ENCODE measurements at places on chromosomes 3 and 15. TPM values are rescaled to one million over a fixed set of nuclear protein-coding genes. Genes with fewer than 3 reads are reported as not detected.

Gene SLC22A13
- 0.44 TPM for total RNA-seq

GRCh38 chr3:117170094-117170493 is 460.5 kb downstream of the TUSC7 start:
- DNase-seq, result no peak

DNA sequence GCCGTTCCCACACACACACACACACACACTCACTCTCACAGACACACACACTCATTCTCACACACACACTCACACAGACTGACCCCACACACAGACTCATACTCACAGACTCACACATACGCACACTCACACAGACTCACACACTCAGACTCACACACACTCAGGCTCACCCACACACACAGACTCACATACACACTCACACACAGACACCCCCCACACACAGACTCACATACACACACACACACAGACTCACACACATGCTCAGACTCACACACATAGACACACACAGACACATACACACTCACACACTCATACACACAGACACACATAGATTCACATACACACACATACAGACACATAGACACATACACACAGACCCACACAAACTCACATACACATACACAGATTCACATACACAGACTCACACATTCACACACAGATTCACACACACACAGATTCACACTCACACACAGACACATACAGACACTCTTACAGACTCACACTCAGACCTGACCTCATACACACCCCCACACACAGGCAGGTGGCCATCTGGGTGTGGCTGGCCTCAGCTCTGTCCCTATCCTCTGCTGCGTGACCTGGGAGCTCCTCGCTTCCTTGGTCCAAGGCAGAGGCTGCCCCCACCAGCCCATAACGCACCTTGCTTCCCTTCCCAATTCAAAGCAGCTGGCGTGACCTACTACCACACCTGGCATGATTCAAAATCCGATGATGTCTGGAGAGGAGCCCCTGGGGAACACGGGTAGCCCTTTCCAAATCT is 1.9 kb downstream of the C3orf22 start:
- no peak for DNase-seq

Gene SMAD3
- total RNA-seq, result 34.2 TPM

- no peak for DNase-seq
Observed at GRCh38 chr3:28980631-28981030, 300.2 kb upstream of the RBMS3 start.

DNA sequence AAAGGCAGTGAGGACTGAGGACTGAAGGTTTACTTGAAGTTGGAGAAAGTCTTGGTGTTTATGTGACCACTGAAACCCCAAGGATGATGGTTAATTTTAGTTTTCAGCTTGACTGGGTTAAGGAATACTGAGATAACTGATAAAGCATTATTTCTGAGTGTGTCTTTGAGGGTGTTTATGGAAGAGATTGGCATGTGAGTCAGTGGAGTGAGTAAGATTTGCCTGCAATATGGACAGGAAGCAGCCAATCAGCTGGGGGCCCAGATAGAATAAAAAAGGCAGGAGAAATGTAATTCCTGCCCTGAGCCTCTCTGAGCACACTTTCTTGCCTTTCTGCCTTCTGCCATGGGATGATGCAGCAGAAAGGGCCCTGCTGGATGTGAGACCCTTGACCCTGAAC is 92.4 kb downstream of the KBTBD8 start:
- no peak for DNase-seq

GRCh38 chr3:165837058-165837525 is at the start of gene BCHE:
BCHE (minus strand) TSS chr3:165837423; CDS start chr3:165831033, 6,390 bp downstream.
- DNase-seq, result no peak

Gene SQOR
- 98.3 TPM for total RNA-seq

Gene GPR149
- not detected for total RNA-seq

Gene ZIC1
- total RNA-seq, result not detected

Gene CACNA1D
- 0.26 TPM for total RNA-seq

Gene NIT2
- 81.9 TPM for total RNA-seq

DNA sequence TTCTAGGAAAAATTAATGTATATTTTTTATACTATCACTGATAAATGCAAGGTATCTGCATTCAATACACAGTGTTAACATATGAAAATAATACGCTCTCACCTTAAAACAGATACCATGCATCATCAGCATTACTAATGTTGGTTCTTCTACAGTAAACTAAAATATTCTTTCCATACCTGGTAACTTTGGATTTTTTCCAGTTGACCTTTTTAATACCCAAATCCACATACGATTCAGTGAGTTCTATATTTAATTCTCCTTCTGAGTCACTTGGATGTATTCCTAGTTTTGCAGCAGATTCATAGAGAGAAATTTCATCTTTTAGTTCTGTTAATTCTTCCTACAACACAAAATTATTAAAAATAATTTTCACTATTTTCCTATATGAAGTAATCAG is 29.9 kb downstream of the CEP152 start:
- DNase-seq, result no peak

GRCh38 chr3:177929310-177929709 is 606.9 kb upstream of the KCNMB2 start:
- DNase-seq, result no peak

- no peak for DNase-seq
Observed at GRCh38 chr3:82012775-82013174, 251.3 kb upstream of the GBE1 start.

GRCh38 chr3:13165576-13165975 is 92.3 kb upstream of the IQSEC1 start:
- DNase-seq, result no peak

DNA sequence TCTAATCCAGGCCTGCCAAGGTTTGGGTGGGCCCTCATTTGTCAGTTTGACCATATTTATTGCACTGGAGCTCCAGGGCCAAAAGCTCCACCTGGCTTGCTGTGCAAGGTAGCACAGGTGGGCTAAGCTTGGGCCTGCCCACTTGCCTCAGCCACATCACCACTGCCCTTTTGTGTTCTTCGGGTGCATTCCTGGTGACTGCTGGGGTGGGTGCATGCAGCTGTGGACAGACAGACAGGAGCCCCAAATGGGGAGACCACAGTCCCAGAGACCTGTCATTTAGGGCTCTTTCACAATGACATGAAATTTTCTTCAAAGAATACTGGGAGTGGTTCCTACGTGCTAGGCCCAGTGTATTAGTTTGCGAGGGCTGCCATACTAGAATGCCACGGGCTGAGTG is 2.7 kb downstream of the MESP2 start:
- no peak for DNase-seq

DNA sequence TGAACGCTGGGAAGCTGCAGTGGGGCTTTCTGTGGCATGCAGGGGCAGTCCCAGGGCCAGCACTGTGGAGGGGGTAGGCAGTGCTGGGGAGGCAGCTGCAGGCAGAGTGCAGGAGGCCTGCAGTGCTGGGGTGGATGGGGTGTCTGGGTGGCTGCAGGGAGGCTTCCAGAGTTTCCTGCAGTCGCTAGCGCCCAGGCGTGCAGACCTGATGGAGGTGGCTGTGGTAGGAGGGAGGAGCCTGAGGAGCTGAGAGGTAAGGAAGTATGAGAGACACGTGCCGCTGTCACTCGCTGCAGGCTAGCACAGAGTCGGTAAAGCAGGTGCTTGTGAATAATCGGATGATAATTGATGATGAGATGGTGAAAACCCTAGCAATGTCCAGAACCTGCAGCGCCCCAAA is 16.3 kb downstream of the SYNM start:
- no peak for DNase-seq

GRCh38 chr15:85280203-85280602 is 100.2 kb upstream of the AKAP13 start:
- no peak for DNase-seq

Gene NTRK3
- total RNA-seq, result 0.29 TPM

DNA sequence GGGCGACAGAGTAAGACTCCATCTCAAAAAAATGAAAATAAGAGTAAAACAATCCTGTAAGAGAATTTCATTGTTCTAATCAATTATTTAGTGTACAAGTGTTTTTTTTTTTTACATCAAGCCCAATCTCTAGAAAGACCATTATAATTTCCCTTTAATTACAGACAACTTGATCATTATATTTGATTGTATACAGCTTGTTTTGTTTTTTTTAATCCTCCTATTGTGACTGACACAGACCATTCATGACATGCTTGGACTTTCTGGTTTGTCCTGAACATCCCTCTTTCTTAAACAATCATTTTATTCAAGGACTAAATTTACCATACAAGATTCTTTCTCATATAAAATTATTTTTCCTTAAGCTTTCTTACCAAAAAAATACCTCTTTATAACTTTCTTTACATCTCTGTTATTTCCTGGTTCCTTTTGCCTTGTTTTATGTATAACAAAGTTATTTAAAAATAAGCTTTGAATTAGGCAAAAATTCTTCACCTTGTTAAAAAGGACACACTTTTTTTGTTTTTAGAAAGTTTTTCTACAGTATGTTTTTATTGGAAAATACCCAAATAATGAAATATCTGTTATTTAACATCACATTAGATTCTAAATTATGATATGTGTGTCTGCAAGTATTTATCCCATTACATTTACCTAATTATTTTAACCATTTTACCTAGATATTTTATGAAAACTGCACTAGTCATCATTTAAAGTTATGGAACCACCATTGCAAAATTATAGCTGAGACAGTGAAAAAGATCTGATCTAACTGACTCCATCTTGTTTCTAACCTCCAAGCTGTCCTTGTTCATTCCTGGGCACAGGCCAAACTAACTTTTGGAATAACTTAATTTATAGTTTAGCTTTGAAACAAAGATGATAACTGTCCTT is 26.1 kb upstream of the GFM1 start:
- DNase-seq, result no peak

GRCh38 chr3:193972832-193973231 is 163.1 kb upstream of the HES1 start:
- no peak for DNase-seq

Data from CD8-positive, alpha-beta memory T cell (primary cell).